ENCODE measurements at places on chromosomes 3 and 15. TPM values are rescaled to one million over a fixed set of nuclear protein-coding genes. Genes with fewer than 3 reads are reported as not detected.
A peak's percentile ranks its signal among the peaks of the same experiment; 100 is the strongest.

DPPA2 gene
- polyA plus RNA-seq, result 0.03 TPM

CADPS gene
- 17.8 TPM for polyA plus RNA-seq

C3orf20 gene
- not detected for polyA plus RNA-seq

LRRC31 gene
- polyA plus RNA-seq, result 11.4 TPM

CDCP1 gene
- 25.5 TPM for polyA plus RNA-seq

GOLGA8Q gene
- 1.4 TPM for polyA plus RNA-seq

DNA sequence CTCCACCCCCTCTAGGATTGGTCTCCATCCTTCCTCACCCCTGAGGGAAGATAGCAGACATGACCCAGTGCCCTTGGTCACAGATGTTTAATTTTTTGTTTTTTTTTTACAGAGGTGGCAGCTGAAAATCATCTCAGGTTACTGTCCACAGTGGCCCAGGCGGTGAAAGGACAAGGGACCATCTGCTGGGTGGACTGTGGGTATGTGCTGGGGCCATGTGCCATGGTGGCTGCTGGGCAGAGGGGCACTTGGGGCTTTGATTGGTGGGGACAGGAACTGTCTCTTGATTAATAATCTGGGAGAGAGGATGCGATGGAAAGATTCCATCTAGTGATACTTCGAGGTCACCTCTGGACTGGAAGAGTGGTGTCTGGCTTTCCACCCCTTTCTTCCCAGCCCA is 25.4 kb downstream of the PDIA5 start:
- H3K27me3 ChIP-seq, result no peaks in the 10 kb centered on the region
- H3K27ac ChIP-seq, result no peak overlapping the region
- H3K36me3 ChIP-seq, result peaks cover 63% of the 10 kb centered on the region

GRCh38 chr3:8875836-8876235 is 87.4 kb downstream of the RAD18 start:
- no peak for DNase-seq
- no peaks in the 10 kb centered on the region for H3K27me3 ChIP-seq
- peaks cover 7% of the 10 kb centered on the region for H3K4me1 ChIP-seq
- no peak overlapping the region for H3K27ac ChIP-seq
- no peak overlapping the region for H3K4me3 ChIP-seq

GRCh38 chr3:186643493-186643892 is 3.3 kb downstream of the FETUB start:
- H3K4me1 ChIP-seq, result no peaks in the 10 kb centered on the region
- no peak for DNase-seq
- no peaks in the 10 kb centered on the region for H3K36me3 ChIP-seq
- no peak overlapping the region for H3K27ac ChIP-seq
- H3K27me3 ChIP-seq, result no peaks in the 10 kb centered on the region

- H3K36me3 ChIP-seq, result peaks cover 3% of the 10 kb centered on the region
- H3K27ac ChIP-seq, result peak overlapping the region; percentile 37
- H3K4me3 ChIP-seq, result peak overlapping the region; percentile 86
Measured at GRCh38 chr15:64842986-64843561, 1.4 kb downstream of the PLEKHO2 start.

- no peak overlapping the region for H3K27ac ChIP-seq
- DNase-seq, result peak; percentile 12
- H3K36me3 ChIP-seq, result no peaks in the 10 kb centered on the region
- peaks cover 2% of the 10 kb centered on the region for H3K27me3 ChIP-seq
- no peak overlapping the region for H3K4me3 ChIP-seq
Measured at GRCh38 chr3:55885721-55886120, 398.6 kb upstream of the WNT5A start.

DNA sequence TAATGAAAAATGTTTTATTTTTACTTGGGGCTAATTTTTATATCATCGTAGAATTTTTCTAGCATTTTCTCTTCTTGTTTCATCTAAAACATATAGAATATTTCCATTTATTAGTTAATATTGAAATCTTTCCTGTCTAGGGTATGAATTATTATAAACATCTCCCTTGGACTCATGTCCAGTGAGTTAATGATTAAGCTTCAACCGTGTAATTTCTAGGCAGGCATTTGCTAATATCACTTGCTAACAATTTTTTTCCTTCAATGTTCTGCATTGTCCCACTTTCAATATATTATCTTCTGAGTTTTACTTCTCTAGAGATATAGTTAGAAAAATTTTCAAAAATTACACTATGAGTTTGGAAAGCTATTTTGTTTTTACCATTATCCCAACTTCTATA is 1371.6 kb upstream of the EPHA6 start:
- no peak for DNase-seq
- no peak overlapping the region for H3K4me3 ChIP-seq
- no peaks in the 10 kb centered on the region for H3K27me3 ChIP-seq
- no peaks in the 10 kb centered on the region for H3K4me1 ChIP-seq

GRCh38 chr3:49401766-49402165 is 10.0 kb downstream of the RHOA start:
- H3K36me3 ChIP-seq, result peaks cover 18% of the 10 kb centered on the region
- no peaks in the 10 kb centered on the region for H3K4me1 ChIP-seq
- H3K4me3 ChIP-seq, result no peak overlapping the region
- DNase-seq, result no peak

DNA sequence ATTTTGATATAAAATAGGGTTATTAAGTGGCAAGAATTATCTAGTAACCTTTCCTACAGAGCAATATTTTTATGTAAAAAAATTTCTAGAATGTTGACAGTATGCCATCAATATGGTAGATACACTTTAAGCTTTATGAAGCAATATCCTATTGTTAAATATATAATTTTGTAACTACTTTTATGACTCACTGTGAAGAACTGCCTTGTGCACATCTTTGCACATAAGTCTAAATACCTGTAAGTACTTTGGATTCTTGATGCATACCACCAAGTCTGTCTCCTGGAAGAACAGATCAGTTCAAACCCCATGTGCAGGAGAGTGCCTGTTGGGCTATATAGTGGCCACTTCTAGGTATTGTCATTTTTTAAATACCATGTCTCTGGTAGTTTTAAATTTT is 205.7 kb upstream of the EIF1B start:
- H3K27ac ChIP-seq, result no peak overlapping the region
- no peak overlapping the region for H3K4me3 ChIP-seq
- H3K27me3 ChIP-seq, result no peaks in the 10 kb centered on the region
- H3K4me1 ChIP-seq, result no peaks in the 10 kb centered on the region
- no peak for DNase-seq
- H3K36me3 ChIP-seq, result no peaks in the 10 kb centered on the region

- peaks cover 17% of the 10 kb centered on the region for H3K4me1 ChIP-seq
- DNase-seq, result no peak
- H3K36me3 ChIP-seq, result peaks cover 10% of the 10 kb centered on the region
- H3K27me3 ChIP-seq, result no peaks in the 10 kb centered on the region
Measured at GRCh38 chr15:90396321-90396720, 8.3 kb downstream of the IQGAP1 start.

DNA sequence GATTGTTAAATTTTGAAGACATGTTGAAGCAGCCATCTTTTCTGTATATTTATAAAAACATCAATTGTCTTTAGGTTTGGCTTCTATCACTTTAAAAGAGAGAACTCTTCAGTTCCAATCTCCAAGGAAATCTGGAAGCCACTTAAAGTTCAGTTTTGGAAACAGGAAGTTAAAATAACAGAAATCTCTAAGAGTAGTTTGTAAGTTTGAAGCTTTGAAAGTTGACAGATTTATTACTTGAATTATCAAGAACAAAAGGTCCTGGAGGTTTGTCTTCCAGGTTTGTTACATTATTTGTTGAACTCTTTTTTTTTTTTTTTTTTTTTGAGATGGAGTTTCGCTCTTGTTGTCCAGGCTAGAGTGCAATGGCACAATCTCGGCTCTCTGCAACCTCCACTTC is 30.0 kb downstream of the RNF111 start:
- DNase-seq, result no peak
- H3K4me3 ChIP-seq, result no peak overlapping the region
- peaks cover 6% of the 10 kb centered on the region for H3K36me3 ChIP-seq
- no peaks in the 10 kb centered on the region for H3K27me3 ChIP-seq

Measured in large intestine (tissue), 12 donors.